ENCODE measurements at places on chromosomes 1 and 21. TPM values are rescaled to one million over a fixed set of nuclear protein-coding genes. Genes with fewer than 3 reads are reported as not detected.

DNA sequence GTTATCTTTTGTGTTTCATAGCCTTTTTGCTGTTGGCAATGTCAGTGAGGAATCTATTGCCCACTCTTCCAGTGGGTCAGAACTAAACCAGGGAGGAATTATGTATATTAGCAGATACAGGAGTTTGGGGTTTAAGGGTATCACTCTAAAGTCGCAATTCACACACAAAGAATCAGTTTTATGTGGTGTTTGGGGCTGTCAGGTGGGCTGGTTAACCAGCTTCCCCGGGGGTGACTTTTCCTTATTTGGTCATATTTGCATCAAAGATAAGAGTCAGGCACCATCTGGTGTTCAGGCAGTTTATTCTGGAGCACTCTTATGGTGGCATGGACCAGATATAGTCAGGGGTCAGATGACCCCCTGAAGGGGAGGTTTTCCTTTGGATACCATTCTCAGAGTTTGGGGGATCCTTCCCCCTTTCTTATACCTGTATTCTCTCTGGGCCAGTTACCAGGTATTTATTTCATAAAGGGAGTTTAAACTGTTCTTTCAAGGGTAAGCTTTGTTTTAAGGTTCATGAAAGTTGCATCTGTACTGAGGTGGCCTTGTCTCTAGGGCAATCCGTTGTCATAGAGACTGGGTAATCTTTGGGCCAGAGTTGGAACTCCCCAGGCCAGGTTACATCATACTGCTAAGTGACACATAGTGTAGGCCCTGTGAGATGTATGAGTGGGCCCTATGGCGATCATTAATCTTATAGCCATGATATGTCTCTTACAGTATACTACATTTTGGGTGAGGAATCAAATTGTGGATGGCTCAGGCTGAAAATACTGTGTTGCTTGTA, 148.2 kb downstream of the RWDD3 start:
- no peak for DNase-seq

- DNase-seq, result no peak
Measured at GRCh38 chr1:11654137-11654938, at the start of the genes FBXO2 and FBXO44. FBXO2 (minus strand) TSS chr1:11654429; CDS start chr1:11654340, 89 bp downstream. FBXO44 (plus strand) TSS chr1:11654877; CDS start chr1:11655836, 959 bp downstream.

- DNase-seq, result no peak
Measured at GRCh38 chr1:111565079-111565478, 54.5 kb upstream of the RAP1A start.

GRCh38 chr1:232617237-232617636, 12.7 kb downstream of the SIPA1L2 start:
- DNase-seq, result no peak

- DNase-seq, result no peak
Measured at GRCh38 chr1:226255380-226255779, 31.9 kb downstream of the MIXL1 start.

DNA sequence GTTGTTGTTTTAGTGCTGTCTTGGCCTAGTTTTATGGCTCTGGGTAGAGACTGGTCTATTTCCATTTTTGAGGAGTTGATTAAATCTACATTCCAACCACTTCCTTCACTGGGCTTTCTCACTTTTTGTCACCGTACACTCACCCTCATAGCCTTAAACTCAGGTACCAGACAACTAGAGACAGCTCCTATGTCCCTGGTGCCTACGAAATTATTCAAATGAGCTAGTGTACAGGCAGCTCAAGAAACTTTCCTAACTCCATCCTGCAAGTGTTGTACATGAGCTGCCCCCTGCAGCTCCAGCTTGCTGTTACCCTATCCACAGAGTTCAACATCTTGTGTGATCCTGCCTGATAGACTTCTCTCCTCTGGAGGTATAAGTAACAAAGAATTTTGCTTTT, 704.8 kb upstream of the RGS18 start:
- peak; percentile 25 for DNase-seq

GRCh38 chr1:30232288-30232899, 491.0 kb downstream of the MATN1 start:
- DNase-seq, result no peak

DNA sequence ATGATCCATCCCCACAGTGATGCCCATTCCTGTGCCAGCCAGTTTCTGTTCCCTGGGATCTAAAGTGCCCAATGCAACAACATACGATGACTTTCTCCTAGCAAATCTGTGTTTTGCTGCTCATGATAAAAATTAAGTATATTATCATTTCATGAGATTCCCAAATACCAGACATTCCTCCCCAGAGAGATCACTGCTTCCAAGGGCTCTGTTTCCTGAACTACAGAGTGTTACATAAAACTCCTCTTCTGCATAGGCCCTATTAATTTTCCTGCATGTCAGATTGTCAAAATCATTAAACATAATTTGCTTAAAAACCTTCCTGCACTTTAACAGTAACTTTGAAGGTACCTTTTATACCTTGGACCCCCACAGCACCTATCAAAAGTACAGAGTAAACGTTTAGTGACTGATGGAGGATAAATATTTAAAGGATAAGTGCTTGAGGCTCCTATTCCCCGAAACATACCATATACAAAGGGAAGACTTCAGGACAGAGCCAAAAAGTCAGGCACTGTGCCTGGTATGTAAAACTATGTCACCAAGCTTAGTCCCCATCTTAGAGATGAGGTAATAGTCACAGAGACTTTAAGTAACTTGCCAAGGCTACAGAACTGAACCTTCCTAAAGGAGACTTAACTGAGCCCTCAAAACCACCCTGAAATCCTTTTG, 50.2 kb downstream of the SLC25A24 start:
- DNase-seq, result no peak

DNA sequence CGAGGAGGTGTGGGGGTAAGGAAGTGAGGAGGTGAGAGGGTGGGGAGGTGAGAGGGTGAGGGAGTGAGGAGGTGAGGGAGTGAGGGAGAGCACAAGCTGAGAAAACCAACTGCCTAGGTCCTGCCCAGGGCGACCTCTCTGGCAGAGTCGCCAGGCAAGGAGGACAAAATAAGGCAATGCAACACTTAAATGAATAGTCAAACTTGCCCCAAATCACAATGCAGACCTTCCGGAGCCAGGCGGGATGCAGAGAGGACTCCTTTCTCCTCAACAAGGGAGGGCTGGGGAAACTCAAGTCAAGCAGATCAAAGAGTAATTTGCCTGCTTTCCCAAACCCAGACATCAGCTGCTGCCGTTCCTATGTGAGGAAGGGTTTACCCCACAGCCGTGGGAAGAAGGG, 86.0 kb downstream of the CCDC185 start:
- no peak for DNase-seq

GRCh38 chr1:161989108-161989507, 34.6 kb downstream of the OLFML2B start:
- DNase-seq, result no peak

GRCh38 chr1:94678202-94678848, 136.8 kb upstream of the F3 start:
- DNase-seq, result no peak

GRCh38 chr1:192689459-192689858, 53.5 kb downstream of the RGS13 start:
- DNase-seq, result no peak

GRCh38 chr1:247415423-247416361, at the start of gene NLRP3:
NLRP3 (plus strand) TSS chr1:247416173; CDS start chr1:247418801, 2,628 bp downstream.
- peak; percentile 16 for DNase-seq

GRCh38 chr1:53153752-53154151, 11.3 kb upstream of the SLC1A7 start:
- DNase-seq, result no peak

DNA sequence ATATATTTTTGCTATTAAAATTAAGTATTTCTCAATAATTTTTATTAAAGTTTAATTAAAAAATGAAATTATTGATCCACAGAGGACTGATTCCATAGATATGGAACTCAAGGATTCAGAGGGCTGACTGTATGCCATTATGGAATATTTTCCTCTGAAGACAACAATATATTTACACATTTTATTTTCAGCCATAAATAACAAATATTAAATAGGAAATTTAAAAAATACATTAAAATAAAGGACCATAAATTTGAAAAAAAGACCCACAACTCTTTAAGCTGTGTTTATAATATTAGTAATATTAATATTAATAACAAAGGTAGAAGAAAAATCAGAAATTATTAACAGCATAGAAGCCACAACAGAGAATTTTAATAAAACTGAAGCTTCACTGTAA, 18.2 kb downstream of the RGS13 start:
- no peak for DNase-seq

DNA sequence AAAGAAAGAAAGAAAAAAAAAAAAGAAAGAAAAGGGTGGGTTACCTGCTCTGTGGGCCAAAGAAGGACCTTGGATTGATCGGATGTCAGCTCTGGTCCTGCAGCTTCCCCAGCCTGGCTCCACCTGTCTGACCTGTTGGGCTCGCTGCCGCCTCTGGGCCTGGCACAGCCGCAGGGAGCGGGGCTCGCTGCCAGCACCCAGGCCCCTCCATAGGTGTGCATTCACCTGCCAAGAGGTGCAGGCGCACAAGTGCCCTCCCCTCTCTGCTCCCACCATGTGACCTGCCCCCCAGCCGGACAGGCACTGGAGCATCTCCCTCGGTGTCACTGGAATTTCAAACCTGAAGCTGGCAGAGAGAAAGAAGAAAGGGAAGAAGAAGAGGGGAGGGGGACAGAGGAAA, 33.1 kb upstream of the GPR157 start:
- no peak for DNase-seq

- no peak for DNase-seq
Measured at GRCh38 chr21:42586406-42586805, 67.0 kb upstream of the PDE9A start.

DNA sequence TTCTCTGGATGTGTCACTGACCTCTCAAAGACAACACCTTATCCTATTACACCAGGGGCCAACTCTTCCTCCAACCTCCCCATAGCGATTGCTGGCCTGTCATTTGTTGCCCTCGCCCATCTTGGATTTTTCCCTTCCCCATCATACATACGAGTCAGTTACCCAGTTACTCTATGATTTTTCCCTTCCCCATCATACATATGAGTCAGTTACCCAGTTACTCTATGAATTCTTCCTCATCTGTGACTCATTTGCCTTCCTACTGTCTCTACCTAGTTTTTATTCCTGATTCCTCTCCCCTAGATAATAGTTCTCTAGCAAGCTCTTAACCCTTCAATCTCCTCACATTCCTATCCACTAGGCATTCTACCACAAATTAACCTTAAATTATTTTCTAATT, 178.8 kb downstream of the NR5A2 start:
- DNase-seq, result peak; percentile 19

DNA sequence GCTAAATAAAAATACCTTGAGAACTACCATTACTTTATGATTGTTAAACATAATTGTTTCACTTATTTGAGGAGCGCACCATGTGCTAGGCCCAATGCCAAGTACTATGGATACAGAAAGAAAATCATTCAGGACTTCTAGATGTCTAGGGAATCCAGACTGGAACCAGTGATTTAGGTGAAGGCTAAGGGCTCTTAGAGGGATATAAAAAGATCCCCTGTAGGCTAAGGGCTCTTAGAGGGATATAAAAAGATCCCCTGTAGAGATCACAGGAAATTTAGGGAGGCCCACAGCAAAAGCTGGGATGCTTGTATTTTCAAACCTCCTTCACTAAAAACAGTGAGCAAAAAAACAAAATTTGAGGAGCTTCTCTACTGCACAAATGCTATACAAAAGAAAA, 6.7 kb downstream of the TOR1AIP2 start:
- DNase-seq, result no peak

DNA sequence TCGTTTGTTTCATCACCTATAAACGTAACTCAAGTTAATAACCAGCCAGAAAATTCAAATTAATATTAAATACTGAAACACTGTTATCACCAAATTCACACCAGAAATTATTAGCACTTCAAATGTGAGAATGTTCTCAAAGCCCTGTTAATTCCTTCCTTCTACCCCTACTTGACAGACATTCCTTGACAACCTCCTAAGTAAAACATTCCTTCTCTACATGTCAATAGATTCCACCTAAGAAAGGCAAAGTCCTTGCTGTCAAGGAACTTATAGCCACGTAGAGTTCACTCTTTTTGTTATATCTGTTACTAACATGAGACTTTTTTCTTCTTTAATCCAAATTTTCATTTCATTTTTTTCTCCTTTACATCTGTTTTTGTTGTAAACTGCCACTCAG, 441.5 kb downstream of the SMYD3 start:
- DNase-seq, result no peak

- no peak for DNase-seq
Measured at GRCh38 chr1:25197235-25197975, 34.9 kb downstream of the SYF2 start.

DNA sequence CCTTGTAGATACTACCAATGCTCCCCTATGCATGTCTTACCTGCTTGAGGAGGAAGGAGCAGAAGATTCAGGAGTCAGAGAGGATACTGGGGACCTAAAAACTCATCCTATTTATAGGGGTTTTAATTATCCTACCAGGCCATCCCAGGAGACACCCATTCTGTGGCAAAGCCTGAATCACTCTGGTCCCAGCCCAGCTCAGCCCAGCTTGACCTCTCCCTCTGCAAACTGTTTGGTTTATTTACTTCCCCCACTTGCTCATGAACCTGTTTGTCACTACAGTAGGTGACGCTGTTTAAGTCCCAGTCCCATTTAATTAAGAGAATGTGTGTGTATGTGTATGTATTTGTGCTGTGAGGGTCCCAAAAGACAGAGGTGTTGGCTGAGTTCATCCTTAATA, at the start of gene RPTN:
Gene RPTN, minus strand, starts transcription at position 85 of the 400 bp plus-strand sequence. CDS start 1,339 bp downstream, outside the sequence.
- DNase-seq, result no peak

GRCh38 chr1:3564921-3565831, 46.1 kb downstream of the MEGF6 start:
- no peak for DNase-seq

DNA sequence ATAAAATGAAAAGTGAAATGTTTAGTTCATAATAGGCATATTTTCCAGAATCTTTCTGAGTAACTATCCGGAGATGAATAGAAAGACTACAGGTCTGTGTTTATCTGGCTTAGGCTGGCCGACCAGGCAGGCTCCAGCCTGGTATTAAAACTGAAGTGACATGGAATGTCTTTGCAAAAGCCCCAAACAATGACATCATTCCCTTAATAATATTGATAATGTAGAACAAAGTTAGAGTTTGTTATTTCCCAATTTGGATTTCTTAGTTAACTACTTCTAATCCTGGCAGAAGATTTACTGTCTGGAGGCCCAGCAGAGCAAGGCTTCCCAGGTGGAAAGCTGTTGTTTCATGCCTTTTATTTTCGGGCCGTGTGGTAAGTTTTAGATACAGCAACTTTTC, 207.7 kb downstream of the GREM2 start:
- DNase-seq, result no peak

- no peak for DNase-seq
Measured at GRCh38 chr1:81550753-81551152, 250.0 kb upstream of the ADGRL2 start.

DNA sequence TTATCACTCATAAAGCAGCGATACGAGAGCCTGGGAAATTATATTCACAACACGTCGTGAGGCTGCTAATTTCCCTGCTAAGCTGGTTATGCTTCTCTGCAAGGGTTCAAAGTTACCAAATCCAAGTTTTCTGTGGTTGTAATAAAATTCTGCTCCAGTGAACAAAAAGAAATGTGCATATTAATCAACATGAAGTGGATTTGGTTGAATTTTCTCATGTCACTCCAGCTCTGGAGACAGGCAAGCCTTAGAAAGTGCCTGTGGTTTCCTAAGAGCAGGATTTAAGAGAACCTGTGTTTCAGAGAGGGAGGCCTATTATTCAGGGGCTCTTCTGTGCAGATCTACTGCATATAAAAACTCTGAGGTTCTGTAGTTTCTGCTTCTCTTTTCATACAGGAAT, 87.5 kb downstream of the WLS start:
- DNase-seq, result no peak

The ESPN gene
- not detected for total RNA-seq

The THEM5 gene
- total RNA-seq, result not detected

The SPATA6 gene
- 1.8 TPM for total RNA-seq

The BSND gene
- total RNA-seq, result not detected

The KLF17 gene
- not detected for total RNA-seq

The IL19 gene
- not detected for total RNA-seq

The GUCA2A gene
- total RNA-seq, result not detected

The TTC22 gene
- 4.3 TPM for total RNA-seq

The PAPPA2 gene
- total RNA-seq, result 0.14 TPM

The ADORA3 gene
- total RNA-seq, result not detected

The SYT6 gene
- not detected for total RNA-seq

The SIPA1L2 gene
- total RNA-seq, result 5.3 TPM

Measured in epithelial cell of proximal tubule (primary cell).